Activated naive CD8-positive, alpha-beta T cell treated with anti-CD3 and anti-CD28 coated beads for 36 hours (primary cell): ENCODE measurements at places on chromosomes 16 and 17. TPM values are rescaled to one million over a fixed set of nuclear protein-coding genes. Genes with fewer than 3 reads are reported as not detected.

Gene SYNGR2
- 127 TPM for total RNA-seq

Gene TMEM204
- 23.7 TPM for total RNA-seq

Gene PTGES3L
- 0.95 TPM for total RNA-seq

Gene MGAT5B
- 0.12 TPM for total RNA-seq

Gene TP53TG3B
- not detected for total RNA-seq

Gene PPP4C
- 127 TPM for total RNA-seq

Gene MMP28
- 0.21 TPM for total RNA-seq

Gene IQCK
- total RNA-seq: 3.3 TPM

Gene DNAH2
- 0.14 TPM for total RNA-seq
